ENCODE measurements at places on chromosomes 4 and X.

DNA sequence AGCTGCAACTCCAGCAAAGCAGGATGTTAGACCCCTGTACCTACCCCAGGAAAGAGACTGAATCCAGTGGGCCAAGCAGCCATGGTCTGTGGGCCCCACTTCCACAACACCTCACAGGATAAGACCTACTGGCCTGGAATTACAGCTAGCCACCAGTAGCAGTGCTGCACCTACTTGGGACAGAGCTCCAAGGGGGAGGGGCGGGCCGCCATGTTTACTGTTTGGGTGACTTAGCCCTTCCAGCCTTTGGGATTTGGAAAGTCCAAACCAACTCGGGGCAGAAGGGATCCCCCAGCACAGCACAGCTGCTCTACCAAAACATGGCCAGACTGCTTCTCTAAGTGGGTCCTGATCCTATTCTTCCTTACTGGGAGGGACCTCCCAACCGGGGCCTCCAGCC, 9.1 kb upstream of the TMSB15B start:
- no peak for DNase-seq

DNA sequence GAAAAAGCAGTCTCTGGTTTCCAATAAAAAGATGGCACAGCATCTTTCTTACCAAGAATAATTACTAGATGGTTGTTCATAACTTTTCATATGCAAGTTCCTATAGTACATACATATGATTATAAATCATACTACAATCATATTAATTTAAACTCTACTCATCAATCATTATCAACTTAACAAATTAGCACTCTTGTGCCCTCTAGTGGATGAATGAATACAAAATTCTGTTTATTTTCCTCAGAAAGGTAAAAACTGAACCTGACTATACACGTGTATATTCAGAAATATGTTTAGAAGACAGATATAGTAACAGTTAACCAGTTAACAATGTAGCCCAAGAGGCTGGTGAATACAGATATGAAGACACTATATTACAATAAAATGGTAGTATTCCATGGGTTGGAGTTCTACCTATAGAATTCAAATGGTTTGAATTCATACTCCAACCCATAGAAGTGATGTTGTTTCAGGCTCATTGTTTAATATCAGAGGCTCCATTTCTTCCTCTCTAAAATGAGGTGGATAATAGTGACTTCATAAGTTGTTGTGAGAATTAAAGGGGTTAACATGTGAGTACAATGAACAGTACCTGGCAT, 100.0 kb downstream of the ADAMTS3 start:
- DNase-seq = no peak

- no peak for DNase-seq
Measured at GRCh38 chr4:158760866-158761265, 8.0 kb upstream of the FNIP2 start.

DNA sequence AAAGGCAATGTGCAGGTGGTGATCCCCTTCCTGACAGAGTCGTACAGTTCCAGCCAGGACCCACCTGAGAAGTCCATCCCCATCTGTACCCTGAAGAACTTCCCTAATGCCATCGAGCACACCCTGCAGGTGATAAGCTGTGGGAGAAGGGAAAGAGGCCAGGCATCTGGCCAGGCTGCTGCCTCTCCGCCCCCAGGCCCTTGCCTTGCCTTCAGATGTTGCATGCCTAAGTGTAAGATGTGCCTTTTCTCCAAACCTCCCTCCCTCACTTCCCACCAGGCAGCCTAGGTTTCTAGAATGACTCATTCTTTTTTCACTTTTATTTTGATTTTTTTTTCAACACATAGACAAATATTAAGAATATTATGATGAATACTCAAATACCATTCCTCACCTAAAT, 12.2 kb upstream of the CDK16 start:
- no peak for DNase-seq

GRCh38 chrX:119036107-119037029, 36.4 kb upstream of the CT47C1 start:
- DNase-seq = no peak
